ENCODE measurements at places on chromosomes 4 and X.

- DNase-seq, result no peak
Observed at GRCh38 chr4:28879178-28879577, 1841.0 kb upstream of the PCDH7 start.

DNA sequence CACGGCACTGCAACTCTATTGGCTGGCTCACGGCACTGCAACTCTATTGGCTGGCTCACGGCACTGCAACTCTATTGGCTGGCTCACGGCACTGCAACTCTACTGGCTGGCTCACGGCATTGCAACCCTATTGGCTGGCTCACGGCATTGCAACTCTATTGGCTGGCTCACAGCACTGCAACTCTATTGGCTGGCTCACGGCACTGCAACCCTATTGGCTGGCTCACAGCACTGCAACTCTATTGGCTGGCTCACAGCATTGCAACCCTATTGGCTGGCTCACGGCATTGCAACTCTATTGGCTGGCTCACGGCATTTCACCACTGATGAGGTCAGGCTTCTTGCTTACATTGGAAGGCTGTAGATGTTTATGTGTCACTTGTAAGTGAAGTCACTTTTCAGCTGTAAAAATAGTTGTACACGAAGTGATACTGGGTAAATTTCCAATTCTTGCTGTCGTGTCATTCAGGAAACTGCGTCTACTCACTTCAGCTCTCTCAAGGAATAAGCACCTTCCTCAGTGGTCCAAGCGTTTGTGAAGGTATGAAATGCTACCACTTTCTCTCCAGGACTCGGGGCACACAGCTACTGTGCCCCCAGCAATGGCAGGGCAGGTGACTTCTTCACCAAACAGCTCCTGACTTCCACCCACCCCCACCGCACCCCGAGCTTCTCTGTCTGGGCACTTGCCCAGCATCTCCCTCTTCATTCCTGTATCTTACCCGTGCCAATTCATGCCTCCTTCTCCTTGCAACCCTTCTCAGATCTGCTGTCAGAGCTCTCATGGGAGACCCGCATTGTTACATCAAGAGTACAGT lies 141.3 kb downstream of the AFAP1 start:
- DNase-seq, result no peak

DNA sequence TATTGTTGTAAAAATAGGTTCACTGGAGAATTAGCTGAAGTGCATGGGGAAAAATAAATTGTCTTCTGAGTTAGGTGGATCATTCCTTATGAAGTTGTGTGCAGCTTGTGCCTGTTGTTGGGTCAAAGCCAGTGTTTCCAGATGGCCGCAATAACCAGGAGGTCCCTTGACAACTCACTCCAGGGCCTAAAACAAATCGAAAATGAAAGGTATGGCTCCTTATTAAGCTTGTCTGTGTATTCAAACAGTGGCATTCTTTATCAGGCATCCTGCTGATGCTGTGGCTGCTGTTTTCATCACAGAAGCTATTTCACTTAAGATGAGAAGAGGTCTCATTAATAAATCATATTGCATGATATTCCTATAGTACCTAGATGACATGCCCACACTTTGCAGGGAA lies 80.2 kb downstream of the GRIA2 start:
- no peak for DNase-seq

- peak; percentile 55 for DNase-seq
Observed at GRCh38 chr4:134027931-134028330, 173.7 kb downstream of the PABPC4L start.

- DNase-seq, result peak; percentile 35
Observed at GRCh38 chr4:40149960-40150385, 46.9 kb upstream of the RHOH start.

DNA sequence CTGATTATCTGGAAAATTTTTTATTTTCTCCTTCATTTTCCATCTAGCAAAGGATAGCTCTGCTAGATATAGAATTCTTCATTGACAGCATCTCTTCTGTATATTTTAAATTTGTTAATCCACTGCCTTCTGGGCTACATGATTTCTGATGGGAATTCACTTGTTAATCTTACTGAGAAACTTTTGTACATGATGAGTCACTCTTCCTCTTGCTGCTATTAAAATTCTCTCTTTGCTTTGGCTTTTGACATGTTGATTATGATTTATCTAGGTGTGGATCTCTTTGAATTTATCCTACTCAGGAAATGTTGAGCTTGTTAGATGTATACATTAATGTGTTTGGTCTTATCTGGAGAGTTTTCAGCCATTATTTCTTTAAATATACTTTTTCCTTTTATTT lies 27.5 kb downstream of the OR13H1 start:
- no peak for DNase-seq

GRCh38 chrX:68647156-68647957 lies at the start of gene STARD8:
Gene STARD8, plus strand, starts transcription at chrX:68647666. Its CDS starts 217 bp downstream, at chrX:68647883.
- DNase-seq, result peak; percentile 4

Data from amniotic stem cell (primary cell).